ENCODE measurements at places on chromosomes 6 and 20.

DNA sequence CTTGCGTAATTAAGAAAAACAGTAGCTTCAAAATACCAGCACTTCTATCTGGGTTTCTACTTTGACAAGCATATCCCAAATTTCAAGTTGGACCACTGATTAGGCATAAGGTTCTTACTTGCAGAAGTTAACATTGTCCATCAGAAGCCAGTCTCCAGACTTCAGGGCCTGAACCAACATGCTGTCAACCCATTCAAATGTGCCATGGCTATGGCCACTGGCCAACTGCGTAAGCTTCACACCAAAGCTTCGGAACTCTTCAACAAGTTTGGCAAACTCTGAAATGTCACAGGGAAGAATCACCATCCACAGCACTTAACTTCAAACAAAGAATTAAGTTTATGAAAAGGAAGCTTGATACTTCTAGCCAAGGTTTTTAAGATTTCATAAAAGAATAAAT, 78.0 kb upstream of the LYRM2 start:
- no peak for DNase-seq

DNA sequence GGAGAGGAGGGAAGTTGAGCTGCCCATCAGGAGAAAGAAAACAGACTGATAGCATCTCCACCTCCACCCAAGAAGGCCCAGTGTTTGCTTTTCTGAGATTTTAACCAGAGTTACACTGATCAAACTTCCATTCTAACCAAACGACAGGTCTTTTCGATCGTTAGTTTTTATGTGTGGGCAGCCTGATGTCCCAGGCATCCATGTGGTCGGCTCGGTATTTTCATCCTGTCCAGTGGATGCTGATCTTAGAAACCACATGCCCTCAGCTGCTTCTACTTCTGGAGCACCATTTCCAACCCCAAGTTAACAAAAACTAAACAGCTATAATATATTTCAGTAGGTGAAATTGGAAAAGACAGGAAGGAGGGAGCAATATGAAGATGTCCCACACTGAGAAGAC, 536.8 kb upstream of the JAG1 start:
- DNase-seq = no peak

DNA sequence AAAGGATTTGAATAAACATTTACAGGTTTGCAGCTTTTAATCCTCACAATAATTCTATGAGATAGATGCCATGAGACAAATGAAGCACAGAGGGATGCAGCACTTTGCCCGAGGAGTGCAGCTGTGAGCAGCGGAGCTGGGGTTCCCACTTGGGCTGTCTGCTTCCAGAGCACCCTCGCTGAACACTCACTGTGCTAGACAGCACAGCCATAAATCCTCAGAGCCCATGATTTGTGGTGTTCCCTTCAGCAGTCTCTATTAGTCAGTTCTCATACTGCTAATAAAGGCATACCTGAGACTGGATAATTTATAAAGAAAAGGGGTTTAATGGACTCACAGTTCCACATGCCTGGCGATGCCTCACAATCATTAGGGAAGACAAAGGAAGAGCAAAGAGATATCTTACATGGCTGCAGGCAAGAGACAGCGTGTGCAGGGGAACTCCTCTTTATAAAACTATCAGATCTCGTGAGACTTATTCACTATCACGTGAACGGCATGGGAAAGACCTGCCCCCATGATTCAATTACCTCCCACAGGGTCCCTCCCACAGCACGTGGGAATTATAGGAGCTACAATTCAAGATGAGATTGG, 25.3 kb upstream of the CTAGE9 start:
- DNase-seq = no peak

- DNase-seq = no peak
Observed at GRCh38 chr20:17797161-17797560, 97.4 kb downstream of the BANF2 start.

DNA sequence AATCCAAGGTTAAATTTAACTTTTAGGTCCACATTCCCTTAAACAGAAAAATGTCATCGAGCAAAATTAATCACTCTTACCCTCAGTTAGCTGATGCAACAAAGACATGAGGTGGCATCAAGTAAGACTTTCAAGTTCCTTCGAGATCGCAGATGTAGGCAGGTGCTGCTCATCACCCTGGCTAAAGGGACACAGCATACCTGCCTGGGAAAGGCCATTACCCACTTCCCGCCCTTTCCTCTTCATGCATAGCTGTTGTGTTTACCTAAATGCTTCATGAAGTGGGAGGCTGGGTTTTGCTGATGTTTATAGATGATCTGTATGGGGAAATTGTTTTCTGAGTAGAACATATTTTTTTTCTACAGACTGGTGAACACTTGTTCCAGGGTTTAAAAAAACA, 67.7 kb downstream of the GFRA4 start:
- no peak for DNase-seq

DNA sequence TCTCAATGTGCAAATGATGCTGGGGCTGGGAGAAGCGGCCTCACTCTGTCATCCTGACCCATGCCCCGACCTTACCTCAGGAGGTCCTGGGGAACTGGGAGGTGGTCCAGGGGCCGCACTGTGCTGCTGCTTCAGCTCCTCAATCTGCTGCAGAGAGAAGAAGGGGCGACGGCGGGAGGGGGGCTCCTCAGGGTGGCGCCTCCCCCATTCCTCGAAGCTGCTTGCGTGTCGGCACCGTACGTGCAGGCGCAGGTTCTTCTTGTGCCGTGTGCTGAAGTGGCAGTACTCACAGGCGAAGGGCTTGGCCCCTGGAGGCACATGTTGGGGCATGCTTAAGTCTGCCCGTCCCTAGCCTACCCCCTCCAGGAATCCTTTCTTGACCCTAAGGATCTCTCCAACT, 12.9 kb downstream of the ZNF335 start:
- DNase-seq = peak; percentile 10
